ENCODE measurements at places on chromosomes 3 and 15. TPM values are rescaled to one million over a fixed set of nuclear protein-coding genes. Genes with fewer than 3 reads are reported as not detected.

DNA sequence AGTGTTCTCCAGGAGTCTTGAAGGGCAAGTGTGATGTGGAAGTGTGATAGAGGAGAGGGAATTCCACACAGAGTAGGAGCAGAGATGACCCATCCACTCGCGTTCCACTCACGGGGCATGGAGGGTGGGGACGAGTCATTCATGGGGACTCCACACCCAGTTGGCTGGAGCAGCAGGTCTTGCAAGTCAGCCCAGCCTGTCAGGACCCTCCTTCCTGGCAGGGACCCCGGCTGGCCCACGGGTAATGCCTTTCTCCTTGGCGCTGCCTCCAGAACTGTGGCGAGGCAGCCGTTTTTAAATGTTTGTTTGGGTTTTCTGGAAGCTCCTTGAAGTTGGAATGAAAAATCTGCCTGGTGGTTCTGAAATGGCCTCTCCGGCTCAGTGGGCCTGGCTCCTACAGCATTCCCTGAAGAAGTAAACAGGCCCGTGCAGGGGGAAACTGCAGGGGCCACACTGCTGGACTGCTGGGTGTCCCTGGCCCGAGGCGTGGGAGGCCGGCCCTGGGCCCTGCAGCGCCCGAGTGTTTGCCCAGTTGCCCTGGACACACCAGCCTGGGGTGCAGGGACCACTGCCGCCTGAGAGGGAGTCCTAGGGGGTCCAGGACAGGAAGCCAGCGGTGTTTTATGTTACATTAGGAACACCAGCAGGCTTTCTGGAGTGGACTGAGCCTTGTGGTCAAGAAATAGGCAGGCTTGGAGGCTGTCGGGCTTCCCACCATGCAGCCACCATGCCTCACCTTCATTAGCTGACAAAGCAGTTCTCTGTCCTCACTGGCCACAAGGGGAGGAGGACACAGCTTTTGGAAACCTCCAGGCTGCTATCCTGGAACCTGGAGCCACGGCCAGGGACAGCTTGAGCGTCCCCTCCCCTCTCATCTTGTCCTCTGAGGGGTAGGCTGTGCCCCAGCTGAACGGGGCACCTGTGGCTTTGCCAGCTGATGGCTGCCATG is 61.3 kb downstream of the CEMIP start:
- no peak overlapping the region for H3K4me3 ChIP-seq
- no peak for DNase-seq
- no peaks in the 10 kb centered on the region for H3K36me3 ChIP-seq
- H3K27ac ChIP-seq, result no peak overlapping the region
- no peaks in the 10 kb centered on the region for H3K27me3 ChIP-seq

GRCh38 chr15:90882781-90883525 is 1.4 kb upstream of the FES start:
- no peak overlapping the region for H3K4me3 ChIP-seq
- DNase-seq, result no peak
- H3K36me3 ChIP-seq, result peaks cover 15% of the 10 kb centered on the region
- H3K4me1 ChIP-seq, result peaks cover 22% of the 10 kb centered on the region

DNA sequence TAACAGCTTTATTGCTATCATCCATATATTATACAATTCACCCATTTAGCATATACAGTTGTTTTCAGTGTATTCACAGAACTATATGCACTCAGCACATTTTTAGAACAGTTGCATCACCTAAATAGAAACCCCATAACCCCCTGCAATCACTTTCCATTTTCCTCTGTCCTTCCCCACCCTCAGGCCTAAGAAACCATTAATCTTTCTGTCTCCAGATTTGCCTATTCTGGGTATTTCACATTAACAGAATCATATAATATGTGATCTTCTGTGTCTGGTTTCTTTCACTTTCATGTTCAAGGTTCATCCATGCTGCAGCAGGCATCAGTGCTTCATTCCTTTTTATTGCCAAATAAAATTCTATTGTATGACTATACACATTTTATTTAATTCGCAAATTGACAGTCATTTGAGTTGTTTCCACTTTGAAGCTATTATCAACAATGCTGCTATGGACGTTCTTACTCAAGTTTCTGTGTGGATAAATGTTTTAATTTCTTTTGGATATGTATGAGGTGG is 39.8 kb downstream of the ADAMTS17 start:
- H3K36me3 ChIP-seq, result peaks cover 11% of the 10 kb centered on the region
- no peaks in the 10 kb centered on the region for H3K27me3 ChIP-seq
- no peak overlapping the region for H3K4me3 ChIP-seq
- no peak for DNase-seq
- no peak overlapping the region for H3K27ac ChIP-seq
- H3K4me1 ChIP-seq, result no peaks in the 10 kb centered on the region

ZBBX gene
- 1.4 TPM for total RNA-seq

ABHD10 gene
- 32.4 TPM for total RNA-seq

KCNMB3 gene
- 2.3 TPM for total RNA-seq

RETNLB gene
- not detected for total RNA-seq

DAZL gene
- total RNA-seq, result 4.3 TPM

SNTN gene
- total RNA-seq, result not detected

UBA3 gene
- 75.9 TPM for total RNA-seq

Measured in WTC11 (cell line).